ENCODE measurements at places on chromosomes 7 and 10.

GRCh38 chr10:69421611-69422308 is 5.0 kb upstream of the TACR2 start:
- DNase-seq: no peak

DNA sequence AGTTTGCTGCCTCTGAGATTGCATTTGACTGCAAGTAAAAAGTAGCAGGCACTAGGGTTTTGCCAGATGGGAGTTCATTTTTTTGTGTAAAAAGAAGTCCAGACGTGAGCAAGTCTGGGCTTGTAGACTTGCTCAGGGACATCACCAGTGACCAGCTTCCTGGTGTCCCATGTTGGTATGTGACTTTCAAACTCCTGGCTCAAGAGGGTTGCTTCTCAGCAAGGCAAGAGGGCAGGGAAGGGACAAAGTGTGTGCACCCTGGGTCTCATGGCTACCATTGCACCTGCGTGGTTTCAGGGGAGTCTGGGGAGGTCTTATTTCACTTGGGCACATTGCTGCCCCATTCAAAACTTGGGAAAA is 79.3 kb upstream of the ZNF716 start:
- DNase-seq: no peak

GRCh38 chr10:47330804-47331203 is 8.6 kb downstream of the GDF2 start:
- DNase-seq: no peak

- DNase-seq: no peak
These were observed 10.1 kb downstream of the PON2 start for GRCh38 chr7:95424716-95425115.
